Stimulated activated CD8-positive, alpha-beta memory T cell treated with anti-CD3 and anti-CD28 coated beads, Interleukin-15, amount 100 ng/mL, for 4 hours (primary cell): ENCODE measurements at places on chromosomes 3 and 15.

DNA sequence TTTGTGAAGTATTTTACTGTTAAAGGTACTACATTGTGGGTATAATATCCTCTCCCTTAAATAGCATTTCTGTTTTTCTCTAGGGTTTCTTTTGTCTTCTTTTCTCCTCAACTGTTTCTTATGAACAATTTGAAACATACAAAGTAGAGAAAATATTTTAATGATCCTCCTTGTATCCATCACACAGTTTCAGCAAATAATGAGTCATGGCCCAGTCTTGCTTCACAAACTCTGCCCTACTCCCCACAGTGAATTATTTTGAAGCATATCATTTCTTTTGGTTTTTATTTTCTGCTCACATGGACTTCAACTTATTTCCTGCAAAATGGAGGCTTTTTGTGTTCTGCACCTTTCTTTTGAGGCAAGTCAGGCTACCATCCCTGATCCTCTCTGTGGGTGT is 6.1 kb upstream of the SCAANT1 start:
- DNase-seq: no peak

- DNase-seq: no peak
Measured at GRCh38 chr15:87739866-87740265, 516.7 kb downstream of the NTRK3 start.

DNA sequence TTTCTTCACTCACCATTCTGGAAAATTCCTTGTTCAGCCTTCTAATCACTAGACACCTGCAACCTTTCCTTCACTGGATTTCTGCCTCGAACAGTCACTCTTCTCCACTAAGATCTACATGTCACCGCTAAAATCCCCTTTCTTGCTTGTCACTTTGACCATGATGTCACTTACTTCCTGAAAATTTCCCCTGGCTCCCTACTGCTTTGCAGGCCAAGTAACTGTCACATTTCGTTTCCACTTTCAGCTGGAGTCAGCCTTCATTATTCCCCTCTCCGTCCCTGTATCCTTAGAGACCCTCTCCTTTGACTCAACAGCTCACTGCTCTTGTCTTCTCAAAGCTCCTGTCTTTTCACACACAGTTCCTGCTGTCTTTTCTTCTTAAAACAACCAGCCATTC is 15.9 kb downstream of the CHL1 start:
- no peak for DNase-seq

DNA sequence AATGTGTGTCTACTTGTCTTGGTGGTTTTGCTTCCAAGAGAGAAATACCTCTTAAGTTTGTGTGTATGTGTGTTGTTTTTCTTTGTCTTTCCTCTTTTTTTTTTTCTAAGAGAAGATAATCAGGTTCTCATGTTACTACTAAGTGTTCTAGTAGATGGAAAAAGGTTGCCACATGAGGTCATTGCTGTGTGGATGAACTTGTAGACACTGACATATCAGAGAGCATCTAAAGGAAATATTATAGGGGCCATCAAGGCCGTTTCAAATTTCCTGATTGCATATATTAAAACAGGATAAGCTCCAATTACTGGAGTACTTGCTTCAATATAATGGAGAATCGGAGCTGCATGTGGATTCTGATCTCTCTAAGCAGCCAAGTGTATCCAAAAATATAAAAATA is 747.5 kb downstream of the NR2F2 start:
- DNase-seq: no peak

- DNase-seq: no peak
Measured at GRCh38 chr15:91961357-91961756, 107.8 kb downstream of the SLCO3A1 start.

GRCh38 chr15:85354461-85354860 is 25.9 kb upstream of the AKAP13 start:
- no peak for DNase-seq

- DNase-seq: no peak
Measured at GRCh38 chr3:73056014-73056844, 5.2 kb upstream of the EBLN2 start.

- no peak for DNase-seq
Measured at GRCh38 chr15:40471105-40471807, 472 bp downstream of the CHST14 start.

GRCh38 chr3:75001330-75001729 is 386.9 kb upstream of the CNTN3 start:
- DNase-seq: no peak

DNA sequence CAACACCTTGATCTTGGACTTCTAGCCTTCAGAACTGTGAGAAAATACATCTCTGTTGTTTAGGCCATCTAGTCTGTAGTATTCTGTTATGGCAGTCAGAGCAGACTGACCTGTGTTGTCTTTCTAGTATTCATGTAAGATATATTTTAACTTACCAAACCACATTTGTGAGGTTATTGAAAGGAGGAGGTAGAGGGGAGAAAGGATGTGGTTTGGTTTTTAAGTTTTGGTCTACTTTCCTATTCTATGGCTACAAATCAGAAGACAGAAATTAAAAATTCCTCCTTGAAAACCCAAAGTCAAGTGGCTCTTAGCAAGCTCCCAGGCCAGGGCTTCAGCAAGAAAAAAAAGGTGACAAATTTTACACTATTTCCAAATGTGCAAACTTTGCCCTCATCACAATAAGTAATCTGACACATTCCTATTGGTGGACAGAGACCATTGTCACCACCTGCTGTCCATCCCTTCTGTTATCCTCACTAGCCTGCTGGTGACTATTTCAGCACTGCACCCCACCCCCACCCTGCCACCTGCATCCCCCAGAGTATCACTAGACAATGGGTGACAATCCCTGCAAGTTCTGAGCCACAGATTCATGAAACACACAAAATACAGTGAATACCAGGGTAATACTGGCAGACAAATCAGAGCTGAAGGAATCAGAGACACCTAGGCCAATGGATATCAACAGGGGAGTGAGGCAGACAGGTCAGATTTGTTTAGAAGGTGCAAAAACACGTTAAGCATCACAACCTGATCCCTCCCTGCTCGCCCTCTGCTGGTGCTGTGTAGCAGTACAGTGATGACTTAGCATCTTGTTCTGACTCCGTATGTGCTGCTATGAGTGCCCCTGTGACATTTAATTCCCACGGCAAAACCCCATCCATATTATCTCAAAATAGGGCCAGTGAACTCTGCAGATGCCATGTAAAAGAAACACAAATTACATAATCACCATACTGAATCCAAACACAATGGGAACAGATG is 79.0 kb upstream of the DCLK3 start:
- no peak for DNase-seq

DNA sequence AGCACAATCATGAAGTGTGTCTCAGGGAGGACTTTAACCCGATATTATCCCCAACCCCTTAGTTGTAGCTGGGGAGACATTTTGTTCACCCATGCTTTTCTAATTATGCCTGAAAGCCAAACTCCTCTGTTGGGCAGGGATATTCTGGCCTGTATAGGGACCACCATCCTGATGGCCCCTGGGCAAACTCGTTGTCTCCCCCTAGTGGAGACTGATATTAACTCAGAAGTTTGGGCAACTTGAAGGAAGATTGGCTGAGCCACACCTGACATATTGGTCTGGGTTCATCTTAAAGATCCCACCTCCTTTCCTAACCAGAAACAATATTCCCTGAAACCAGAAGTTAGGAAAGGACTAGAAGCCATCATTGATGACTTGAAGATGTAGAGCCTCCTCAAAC is 42.3 kb downstream of the TM4SF18 start:
- DNase-seq: no peak

DNA sequence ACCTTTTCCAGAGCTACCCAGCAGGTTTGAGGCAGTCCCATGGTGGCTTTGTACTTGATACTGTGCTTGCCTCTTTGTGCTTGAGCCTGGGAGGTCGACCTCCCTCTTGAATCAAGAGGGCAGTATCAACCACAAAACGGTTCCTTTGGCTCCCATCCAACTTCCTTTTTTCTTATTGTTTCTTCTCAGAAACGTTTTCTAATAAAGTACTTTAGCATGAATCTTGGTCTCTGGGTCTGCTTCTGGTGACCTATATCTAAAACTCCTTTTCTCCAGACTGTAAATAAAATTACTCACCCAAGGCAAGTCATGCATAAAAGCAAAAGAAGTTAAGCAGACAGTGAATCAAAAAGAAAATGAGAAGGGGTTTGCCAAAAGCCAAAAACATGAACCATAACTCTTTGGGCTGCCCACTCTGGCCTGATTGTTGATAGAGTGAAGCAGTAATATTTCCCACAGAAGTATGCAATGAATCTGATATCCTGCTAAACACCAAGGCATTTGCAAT is 112.2 kb upstream of the SLC4A7 start:
- DNase-seq: no peak

GRCh38 chr3:15325228-15325627 is 7.2 kb downstream of the SH3BP5 start:
- no peak for DNase-seq

GRCh38 chr15:60525341-60526039 is 46.5 kb upstream of the ICE2 start:
- no peak for DNase-seq

DNA sequence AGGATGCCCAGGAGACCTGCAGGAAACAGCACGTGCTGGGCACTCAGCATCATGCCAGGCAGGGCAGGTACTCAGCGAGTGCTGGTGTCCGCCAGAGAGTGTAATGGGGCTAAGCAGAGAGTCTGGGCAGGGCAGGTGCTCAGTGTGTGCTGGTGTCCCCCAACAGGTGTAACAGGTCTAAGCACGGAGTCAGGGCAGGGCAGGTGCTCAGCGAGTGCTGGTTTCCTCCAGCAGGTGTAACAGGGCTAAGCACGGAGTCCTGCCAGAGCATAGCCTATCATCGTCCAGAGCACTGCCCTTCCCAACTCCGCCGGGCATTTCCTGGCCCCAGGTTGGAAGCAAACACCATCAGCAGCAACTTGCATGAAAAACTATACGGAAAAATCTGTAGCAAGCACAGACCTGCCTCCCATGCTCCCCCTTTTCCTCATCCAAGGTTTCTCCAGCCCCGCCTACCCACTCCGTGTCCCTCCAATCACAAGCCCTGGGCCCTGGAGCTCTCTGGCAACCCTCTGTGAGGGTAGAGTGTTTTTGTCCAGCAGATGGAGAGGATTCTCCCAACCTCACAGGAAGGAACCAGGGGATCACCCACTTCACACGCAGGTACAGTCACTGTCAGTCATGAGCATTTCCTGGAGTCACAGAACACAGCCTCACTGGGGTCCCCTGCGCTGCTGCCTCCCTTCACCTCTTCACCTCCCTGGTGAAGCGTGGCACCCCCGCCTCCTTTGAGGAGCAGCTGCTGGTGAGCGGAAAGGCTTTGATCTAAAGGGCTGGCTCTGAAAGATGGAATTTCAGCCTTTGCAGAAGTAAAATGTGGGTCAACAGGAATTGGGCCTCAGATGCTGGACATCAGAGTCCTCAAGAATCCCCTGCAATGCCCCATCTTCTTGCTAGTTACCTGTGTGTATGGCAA is 302.5 kb downstream of the OCA2 start:
- no peak for DNase-seq

- DNase-seq: no peak
Measured at GRCh38 chr15:91793771-91794170, 59.7 kb upstream of the SLCO3A1 start.

DNA sequence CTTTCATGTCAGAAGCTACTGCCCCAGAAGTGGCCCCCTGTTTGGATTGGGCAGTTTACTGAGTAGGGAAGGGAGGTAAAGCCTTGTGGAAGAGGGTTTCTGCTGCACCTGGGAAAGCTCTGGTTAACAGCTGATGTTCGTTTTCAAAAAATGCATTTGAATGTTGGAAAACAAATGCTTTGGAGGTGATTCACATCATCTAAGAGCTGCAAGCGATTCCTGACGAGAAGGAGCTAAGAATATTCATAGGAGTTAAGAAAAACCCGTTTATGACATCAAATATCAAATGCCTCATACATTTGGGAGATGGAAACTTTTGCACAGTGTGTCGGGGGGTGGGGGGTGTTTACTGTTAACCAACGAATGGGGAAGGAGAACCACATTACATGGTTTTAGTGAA is 183.8 kb upstream of the NR2F2 start:
- DNase-seq: no peak

DNA sequence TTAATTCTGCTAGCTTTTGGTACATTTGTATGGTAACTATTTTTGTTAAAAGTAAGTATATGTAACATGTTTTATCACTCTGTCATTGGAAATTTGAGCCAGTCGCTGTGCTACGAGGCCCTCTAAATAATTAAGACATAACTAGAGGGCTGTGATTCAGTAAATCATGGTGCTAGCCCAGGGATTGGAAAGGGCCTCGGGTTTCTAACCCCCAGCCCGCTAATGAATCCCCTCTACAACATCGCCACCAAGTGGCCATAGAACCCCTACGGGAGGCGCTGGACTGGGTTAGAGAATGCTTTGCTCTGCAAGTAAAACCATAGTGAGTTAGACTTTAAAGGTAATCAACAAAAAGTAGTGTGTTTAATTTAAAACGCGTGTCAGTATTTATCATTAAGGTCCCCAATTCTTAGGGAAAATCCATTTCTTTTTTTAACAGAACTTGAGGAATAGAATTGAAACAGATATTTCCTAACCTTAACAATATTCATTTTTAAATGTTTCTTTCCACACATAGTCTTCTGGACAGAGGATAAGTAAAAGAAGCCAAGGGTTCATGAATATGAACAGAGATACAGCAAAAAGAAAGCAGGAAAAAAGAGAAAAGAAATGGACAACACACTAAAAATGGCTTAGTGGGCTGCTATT is 744.7 kb downstream of the EPHA3 start:
- DNase-seq: no peak

DNA sequence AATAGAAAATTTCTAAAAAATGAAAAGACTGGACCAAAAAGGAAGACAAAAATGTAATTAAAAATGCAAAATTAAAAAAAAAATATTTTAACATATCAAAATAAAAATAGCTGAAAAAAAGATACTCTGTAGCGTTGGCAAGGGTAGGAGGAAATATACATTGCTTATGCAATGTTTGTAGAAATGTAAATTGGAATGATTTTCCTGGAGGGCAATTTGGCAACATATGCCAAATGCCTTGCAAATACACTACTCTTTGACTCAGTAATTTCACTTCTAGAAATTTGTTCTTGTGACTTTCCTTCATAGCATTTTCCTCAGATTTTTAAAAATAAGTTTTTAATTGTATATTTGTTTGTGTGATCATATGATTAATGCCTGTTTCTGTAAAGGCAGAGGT is 296.6 kb downstream of the ZNF621 start:
- no peak for DNase-seq

DNA sequence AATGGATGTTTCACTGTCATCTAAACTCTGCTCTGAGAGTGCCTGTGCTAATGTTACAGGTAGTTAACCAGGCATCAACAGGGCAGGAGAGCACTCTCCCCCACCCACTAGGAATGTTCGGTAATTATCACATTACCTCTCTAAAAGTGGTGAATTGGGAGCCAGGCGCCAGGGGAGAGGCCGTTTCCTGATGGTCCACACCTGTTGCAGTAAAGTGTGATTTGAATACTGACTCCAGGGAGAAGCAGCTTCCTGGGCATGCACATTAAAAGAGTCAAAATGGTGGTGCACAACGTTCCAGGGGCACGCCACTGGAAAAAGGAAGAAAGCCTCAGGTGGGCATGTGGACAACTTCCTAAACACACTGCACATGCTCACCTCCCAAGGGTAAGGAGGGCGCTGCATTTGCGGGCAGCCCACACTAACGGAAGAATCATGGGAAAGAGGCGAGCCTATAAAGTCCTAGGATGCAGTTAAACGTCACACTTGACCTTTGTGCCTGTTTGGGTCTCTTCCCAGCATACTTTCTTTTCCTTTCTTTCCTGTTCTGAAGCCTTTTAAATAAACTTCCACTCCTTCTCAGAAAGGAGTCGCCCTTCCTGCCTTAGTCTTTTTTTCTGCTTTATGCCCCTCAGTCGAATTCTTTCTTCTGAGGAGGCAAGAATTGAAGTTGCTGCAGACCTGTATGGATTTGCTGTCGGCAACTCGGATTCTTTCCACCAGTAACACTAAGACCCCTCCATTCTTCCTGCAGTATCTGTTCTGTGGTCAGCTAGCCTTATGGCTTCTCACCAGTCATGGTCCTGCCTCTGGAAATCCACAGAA is 28.9 kb upstream of the GPD1L start:
- DNase-seq: no peak

GRCh38 chr3:185764980-185765370 is 59.9 kb downstream of the IGF2BP2 start:
- DNase-seq: no peak
